ENCODE measurements at places on chromosomes 5 and 9.

GRCh38 chr9:18588002-18588401 lies 114.0 kb downstream of the ADAMTSL1 start:
- no peak for DNase-seq

DNA sequence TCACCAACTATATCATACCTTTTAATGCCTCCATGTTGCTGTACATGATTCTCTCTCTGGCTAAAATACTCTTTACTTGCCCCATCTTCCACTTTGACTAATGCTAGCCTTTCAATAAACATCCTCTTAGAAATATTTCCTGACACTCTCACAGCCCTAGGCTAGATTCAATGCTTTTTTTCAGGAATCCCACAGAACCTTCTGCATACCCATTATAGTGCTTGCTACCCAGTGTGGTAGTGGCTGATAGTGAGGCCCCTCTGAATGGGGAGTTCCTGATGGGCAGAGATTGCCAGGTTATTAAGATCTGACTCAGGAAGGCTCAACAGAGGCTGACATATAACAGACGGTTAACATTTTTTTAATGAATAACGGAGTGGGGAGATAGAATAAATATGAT lies 11.6 kb downstream of the SSBP2 start:
- DNase-seq, result no peak

GRCh38 chr9:9396518-9396917 lies 1216.3 kb downstream of the PTPRD start:
- no peak for DNase-seq

DNA sequence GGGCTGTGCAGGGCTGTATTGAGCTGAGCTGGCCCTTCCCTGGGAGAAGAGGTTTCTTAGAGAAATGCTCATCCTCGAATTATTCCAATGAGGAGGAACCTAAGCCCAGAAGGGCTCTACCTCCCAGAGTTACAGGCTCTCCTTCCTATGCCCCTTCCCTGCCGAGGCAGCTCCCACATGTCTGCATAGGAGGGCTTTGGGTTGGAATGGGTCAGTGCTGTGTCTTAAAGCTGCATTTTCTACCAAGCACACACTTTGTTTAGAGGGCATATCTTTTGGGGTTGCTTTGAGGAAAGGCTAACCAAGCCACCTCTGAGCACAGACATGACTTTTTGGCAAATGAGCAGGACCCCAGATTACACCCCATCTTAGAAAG lies 9.1 kb downstream of the NEK6 start:
- DNase-seq, result no peak

GRCh38 chr5:179343719-179344430 lies 1.4 kb downstream of the ADAMTS2 start:
- no peak for DNase-seq

Data from left renal pelvis (tissue), 4 donors.